ENCODE measurements at places on chromosomes 13 and 19.
A peak's percentile ranks its signal among the peaks of the same experiment; 100 is the strongest.

GRCh38 chr13:103523858-103524257 lies 457.6 kb upstream of the SLC10A2 start:
- no peak for DNase-seq

GRCh38 chr13:111517641-111518010 lies 197.2 kb downstream of the TEX29 start:
- no peak for DNase-seq

DNA sequence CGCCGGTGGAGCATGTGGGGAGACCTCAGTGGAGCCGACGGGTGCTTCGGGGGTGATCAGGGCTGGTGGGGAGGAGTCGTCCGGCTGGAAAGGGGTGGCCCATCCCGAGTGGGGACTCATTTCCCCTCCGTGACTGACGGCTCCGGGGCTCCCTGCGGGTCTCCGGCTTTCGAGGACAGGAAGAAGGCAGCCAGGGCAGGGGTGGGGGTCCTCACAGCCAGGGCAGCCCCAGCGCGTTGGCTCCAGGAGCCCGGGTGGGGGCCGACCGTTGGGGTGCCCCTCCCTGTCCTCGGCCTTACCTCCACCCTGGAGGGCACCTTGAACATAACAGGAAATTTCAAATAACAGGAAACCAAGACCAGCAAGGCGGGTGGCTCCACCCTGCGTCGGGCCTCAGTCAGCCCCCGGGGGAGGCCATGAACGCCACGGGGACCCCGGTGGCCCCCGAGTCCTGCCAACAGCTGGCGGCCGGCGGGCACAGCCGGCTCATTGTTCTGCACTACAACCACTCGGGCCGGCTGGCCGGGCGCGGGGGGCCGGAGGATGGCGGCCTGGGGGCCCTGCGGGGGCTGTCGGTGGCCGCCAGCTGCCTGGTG lies at the start of gene S1PR4:
Gene S1PR4, plus strand, starts transcription at position 393 of the 596 bp plus-strand sequence. Its CDS starts 24 bp downstream, at position 417.
- peak; percentile 35 for DNase-seq

GRCh38 chr19:5308451-5309437 lies 31.9 kb downstream of the PTPRS start:
- DNase-seq: no peak

- DNase-seq: no peak
These were observed 16.9 kb upstream of the BTBD2 start for GRCh38 chr19:2032296-2032941.

DNA sequence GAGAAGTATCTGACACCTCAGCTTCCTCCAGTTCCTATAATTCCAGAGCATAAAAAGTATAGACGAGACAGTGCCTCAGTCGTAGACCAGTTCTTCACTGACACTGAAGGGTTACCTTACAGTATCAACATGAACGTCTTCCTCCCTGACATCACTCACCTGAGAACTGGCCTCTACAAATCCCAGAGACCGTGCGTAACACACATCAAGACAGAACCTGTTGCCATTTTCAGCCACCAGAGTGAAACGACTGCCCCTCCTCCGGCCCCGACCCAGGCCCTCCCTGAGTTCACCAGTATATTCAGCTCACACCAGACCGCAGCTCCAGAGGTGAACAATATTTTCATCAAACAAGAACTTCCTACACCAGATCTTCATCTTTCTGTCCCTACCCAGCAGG lies 3.1 kb downstream of the KLF5 start:
- no peak for DNase-seq

DNA sequence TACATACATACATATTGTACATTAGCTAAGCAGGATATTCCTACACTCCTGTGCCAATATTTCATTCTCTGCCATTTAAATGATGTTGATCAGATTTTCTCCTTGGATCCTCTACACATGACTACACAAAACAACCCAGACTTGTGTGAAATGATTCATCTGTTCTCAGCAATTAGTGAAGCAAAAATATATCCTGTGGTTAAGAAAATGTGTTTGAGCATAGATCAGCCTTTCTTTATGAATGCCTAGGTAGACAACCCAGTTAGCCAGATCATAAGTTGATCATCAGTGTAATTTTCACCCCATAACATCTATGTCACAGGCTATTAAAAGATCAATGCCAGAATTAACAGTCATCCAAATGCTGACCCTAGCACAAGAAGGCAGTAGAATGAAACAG lies 275.2 kb upstream of the EDNRB start:
- DNase-seq: no peak

DNA sequence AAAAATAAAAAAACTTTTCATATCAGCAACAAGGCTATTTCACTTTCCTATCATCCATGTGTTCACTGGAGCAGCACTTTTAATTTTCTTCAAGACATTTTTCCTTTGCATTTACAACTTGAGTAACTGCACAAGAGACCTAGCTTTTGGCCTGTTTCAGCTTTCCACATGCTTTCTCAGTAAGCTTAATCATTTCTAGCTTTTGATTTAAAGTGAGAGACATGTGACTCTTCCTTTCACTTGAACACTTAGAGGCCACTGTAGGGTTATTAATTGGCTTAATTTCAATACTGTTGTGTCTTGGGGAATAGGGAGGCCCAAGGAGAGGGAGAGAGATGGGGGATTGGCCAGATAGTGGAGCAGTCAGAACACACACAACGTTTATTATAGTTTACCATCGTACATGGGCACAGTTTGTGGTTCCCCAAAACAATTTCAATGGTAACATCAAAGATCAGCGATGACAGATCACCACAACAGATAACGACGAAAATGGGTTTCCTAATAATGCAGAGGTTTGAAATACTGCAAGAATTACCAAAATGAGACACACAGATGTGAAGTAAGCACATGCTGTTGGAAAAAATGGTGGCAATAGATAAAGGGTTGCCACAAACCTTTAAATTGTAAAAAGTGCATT lies 117.6 kb downstream of the GGACT start:
- DNase-seq: no peak

- DNase-seq: no peak
These were observed 10.8 kb downstream of the EDNRB start for GRCh38 chr13:77907666-77908341.

DNA sequence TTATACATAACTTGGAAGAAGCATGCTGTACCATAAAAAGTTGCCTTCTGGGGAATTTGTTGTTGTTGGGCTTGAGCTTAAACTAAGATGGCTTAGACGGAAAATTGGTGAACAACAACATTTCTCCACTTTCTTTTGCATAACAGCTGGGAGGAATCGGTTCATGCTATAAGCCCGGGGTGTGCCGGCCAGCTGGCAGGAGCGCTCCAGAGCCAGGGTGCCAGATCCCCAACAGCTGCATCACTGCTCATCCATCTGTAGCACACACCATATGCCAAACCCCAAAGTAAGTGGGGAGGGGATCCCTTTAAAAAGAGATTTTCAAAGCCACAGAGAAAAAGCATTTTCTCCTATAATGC lies 419.5 kb upstream of the ARGLU1 start:
- DNase-seq: no peak

GRCh38 chr13:26376430-26376829 lies 122.5 kb downstream of the CDK8 start:
- no peak for DNase-seq

- DNase-seq: no peak
These were observed 28.3 kb downstream of the INSR start for GRCh38 chr19:7265963-7266362.

GRCh38 chr19:38496116-38496515 lies 62.6 kb downstream of the RYR1 start:
- no peak for DNase-seq

DNA sequence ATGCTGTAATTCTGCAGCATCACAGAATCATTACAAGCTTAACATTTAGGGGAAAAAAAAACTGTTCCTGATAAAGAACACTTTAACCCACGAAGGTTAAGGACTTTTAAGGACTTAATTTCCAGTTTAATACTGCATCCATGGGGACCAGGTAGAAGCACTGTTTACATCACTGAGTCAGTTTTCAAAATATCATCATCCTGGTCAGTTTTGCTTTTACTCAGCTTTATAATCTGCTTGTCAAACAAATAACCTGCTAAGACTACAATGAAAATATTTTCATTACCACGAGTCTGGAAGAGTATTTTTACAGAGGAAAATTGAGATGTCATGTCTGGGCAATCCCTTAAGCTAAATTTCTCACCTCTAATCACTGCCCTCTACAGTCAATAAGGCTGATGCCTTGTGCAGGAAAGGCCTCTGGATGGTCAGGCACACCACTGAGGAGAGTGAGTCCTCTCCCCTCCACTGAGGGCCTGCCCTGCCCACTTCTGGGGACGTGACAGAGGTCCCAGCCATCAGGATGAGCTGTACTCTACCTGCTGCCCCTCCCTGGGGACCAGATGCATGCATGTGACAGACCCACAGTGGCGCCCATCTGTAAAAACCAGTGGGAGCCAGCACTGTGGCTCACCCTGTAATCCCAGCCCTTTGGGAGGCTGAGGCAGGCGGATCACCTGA lies 31.0 kb downstream of the FOXO1 start:
- no peak for DNase-seq

DNA sequence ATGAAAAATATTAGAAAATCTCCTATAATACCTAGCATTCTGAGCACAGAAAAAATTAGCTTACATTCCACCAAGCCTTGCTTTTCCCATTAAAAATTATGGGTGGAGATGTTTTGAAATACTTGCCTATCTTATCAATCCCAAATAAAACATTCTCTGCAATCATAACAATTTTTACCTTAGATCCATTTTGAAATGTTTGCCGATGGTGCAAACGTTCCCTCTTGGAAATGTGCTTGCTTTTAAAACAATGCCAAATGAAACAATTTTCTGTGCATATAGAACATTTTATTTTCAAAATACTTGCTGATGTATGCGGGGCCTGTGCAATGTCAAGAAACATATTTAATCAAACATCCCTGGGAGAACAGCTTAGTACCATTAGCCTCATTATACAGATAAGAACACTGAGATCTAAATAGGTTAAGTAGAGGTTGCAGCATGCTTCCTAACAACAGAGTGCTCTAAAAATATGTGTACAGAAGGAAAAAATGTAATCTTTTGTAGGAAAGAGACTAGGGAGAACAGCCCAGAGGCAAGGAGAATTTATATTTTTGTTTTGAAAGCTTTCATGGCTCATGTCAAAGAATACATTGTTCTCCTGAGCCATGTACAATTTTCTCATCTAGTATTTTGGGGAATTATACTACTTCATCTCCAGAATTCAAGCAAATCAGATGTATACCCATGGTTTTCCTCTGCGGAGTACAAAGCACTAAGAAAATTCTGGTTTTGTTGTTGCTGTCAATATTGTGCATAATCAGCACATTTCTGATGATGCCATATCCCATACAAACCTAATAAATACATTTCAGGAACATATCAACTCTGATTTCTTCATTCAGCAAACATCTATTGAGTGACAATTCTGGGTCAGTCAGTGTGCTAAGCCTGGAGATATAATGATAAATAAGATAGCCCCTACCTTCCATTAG lies 25.9 kb upstream of the FNDC3A start:
- DNase-seq: no peak

- no peak for DNase-seq
These were observed 57.2 kb downstream of the SPATA13 start for GRCh38 chr13:24217601-24218281.

DNA sequence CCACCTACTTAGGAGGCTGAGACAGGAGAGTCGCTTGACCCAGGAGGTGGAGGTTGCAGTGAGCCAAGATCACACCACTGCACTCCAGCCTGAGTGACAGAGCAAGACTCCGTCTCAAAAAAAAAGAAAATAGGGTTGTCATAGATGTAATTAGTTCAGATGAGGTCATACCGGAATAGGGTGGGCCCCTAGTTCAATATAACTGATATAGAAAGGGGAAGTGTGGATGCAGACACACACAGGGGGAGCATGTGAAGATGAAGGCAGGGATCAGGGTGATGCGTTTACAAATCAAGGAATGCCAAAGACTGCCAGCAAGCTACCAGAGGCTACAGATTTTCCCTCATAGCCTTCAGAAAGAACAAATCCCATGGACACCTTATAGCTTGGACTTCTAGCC lies 24.3 kb upstream of the EEF1AKMT1 start:
- DNase-seq: no peak

DNA sequence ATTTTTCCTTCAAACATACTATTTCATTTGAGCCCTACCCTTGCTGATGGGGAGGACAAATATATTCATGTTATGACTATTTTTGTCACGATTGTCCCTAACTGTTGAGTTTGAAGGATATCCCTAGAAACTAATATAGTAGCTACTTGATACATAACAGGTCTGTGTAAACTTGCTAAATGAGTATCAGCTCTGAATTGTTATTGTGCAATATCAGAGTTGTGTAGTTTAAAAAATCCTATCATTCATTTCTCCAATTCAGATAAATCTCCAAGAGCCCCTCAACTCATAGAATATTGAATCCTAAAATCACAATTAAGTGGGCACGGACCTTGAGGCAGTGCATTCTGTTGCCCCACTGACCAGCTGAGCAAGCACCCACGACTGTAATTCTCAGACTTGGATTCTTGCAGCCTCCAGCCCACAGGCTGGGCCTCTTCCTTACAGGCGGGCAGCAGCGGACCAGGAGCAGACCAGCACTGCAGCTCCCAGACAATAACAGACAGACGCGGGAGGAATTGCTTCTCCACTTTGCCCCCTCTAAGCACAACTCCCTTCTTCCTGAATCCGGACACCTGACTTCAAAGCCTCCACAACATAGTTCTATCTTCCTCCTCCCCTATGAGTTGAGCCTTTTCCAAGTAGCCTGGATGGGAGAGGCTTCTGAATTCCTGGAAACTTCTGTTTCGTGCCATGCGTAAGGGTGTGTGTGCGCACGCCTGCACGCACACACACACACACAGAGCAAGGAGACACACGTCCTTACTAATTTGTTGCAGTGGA lies 337.6 kb upstream of the ARGLU1 start:
- DNase-seq: no peak

- DNase-seq: no peak
These were observed 6.7 kb downstream of the SOHLH2 start for GRCh38 chr13:36207672-36208071.

- no peak for DNase-seq
These were observed 3.7 kb upstream of the CLPTM1 start for GRCh38 chr19:44951179-44952159.

- DNase-seq: no peak
These were observed 3.5 kb downstream of the FSTL3 start for GRCh38 chr19:679418-680286.

DNA sequence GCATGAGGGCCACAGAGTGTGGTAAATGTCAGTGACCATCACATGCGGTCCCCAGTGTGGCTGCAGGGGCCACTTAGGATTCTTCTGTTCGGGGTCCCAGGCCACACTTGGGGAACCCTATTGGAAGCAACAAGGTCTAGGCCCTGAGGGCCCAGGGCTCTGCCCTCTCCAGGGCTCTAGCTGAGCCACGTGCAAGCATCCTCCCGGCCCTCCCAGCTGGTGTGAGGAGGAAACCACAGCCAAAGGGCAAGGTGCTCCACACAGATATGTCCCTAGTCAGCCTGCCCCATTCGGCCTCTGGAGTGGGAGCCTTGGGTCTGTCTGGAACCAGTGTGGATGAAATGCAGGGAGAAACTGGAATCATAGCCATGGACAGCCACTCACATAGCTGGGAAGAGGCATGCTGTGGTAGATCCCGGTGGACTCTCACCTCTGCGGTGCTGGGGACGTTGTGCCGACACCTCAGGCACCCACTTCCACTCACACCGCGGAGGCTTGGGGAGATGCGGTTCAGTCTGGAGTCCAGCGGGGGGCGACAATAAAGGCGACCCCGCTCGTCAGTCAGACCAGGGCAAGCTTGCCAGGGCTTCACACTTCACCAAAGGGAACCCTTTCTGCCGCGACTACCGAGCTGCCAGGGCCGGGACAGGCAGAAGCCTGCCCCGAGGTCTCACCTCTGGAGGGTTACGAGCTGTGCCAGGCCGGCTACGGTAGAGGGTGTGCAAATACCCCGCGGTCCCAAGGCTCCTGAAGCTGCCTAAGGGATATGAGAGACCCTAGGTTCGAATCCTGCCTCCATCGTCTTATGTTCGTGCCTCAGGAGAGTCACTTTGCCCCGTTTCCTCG lies 4.3 kb upstream of the ZNF497 start:
- no peak for DNase-seq

GRCh38 chr13:23833733-23834611 lies 55.2 kb downstream of the MIPEP start:
- DNase-seq: no peak

Data from stimulated activated CD8-positive, alpha-beta memory T cell treated with anti-CD3 and anti-CD28 coated beads, Interleukin-12 subunit alpha, Interleukin-12 subunit beta, amount 100 ng/mL, for 4 hours (primary cell).